Activated T-cell treated with anti-CD3 and anti-CD28 coated beads for 1 hour (primary cell): ENCODE measurements at places on chromosomes 5 and 9.

DNA sequence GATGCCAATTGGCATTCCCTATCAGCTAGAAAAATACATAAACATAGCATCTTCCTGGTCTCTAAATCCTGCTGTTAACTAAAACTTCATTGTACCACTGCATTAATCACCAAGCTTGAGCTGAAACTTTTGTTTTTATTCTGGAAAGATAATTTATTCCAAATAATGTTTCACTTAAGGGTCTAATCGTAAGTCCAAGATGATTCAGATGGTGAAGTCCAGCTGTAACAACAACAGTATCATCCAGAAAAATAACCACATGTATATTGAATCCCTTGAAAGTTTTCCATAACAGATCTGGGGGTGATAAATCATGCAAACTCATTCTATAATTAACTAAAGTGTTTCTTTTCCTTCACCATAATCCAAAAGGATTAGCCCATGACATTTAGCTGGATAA lies 23.9 kb downstream of the RORB start:
- DNase-seq, result no peak

GRCh38 chr5:6652025-6652424 lies 18.8 kb downstream of the SRD5A1 start:
- DNase-seq, result no peak

GRCh38 chr5:154311362-154311761 lies 120.8 kb downstream of the GALNT10 start:
- no peak for DNase-seq

- no peak for DNase-seq
Observed at GRCh38 chr5:147626464-147626863, 116.6 kb upstream of the DPYSL3 start.

DNA sequence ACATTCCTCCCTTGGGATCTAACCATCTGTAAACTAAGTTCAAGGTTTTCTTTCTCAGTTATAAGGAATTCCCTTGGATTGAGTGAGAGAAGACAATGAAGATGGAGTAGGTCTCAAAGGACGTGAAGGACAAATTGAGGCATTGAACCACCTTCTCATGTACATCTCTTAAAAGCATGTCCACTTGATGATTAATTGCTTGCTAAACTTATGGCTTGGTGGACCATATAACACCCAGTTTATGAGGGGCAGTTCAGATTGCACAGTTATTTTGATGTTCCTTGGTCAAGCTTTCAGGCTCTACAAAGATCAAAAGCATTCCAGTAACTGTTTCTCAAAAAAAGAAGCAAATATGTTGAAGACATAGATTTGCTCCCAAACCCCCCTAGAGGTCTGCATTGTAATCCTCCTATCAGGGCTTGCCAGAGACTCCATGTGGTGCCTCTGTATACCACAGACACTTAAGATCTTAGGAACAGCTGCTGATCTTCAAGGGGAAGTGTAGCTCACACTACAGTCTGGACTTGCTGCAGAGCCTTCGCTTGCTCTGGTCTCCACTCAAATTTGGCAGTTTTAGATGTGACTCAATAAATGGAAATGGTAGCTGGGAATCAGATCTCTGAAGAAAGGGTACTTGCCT lies 56.9 kb upstream of the ALDH1A1 start:
- DNase-seq, result no peak

DNA sequence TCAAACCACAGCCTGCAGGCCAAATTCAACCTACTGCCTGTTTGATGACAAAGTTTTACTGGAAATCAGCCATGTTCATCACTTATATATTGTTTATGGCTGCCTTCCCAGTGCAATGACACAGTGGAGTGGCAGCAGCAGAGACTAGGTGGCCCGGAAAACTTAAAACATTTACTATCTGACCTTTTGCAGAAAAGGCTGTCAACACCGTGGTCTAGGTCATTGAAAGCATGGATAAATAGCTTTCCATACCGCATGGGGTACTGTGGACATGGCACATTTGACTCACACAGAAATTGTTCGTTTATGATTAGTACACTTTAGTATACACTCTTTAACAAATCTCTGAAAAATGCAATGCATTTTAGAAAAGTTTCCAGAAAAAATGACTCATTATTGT lies 298.3 kb upstream of the EFNA5 start:
- no peak for DNase-seq

DNA sequence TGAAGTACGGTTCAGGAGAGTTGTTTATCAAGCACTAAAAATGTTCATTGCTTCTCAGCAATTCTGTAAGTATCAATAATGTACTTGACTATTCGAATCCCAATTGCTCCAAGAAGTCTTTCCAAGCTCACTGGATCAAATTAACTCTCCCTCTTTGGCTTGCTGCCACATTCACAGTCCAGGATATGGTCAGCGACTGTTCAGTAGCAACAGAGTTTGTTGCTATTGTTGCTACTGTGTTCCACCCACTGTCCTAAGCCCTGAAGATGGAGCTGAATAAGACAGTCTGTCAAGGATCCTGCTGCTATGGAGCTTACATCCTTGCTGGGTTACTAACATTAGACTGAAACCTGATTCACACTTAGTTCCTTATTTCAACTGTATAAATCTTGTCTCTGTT lies 110.8 kb downstream of the FGF10 start:
- DNase-seq, result no peak

GRCh38 chr9:132049323-132049882 lies 30.3 kb downstream of the MED27 start:
- DNase-seq, result no peak

- DNase-seq, result no peak
Observed at GRCh38 chr9:108640230-108640629, 215.6 kb downstream of the ACTL7B start.

DNA sequence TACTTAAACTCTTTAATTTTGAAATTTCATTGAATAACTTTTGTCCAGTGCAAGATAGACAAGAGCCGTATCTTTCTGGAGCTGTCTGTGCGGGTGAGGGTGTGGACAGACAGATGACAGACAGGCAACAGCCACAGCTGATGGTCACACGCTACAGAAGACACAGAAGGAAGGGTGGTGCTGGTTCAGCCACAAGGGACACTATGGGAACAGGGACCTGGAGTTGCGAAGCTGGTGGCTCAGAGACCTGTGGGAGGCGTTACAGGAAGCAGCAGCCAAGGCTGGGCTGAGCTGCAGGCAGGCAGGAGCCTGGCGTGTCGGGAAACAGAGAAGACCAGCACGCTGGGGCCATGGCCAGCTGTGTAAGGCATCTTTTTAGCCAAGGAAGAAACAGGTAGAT lies 104.4 kb downstream of the WNK2 start:
- no peak for DNase-seq

GRCh38 chr9:137042751-137043727 lies 2.9 kb downstream of the NPDC1 start:
- no peak for DNase-seq

GRCh38 chr5:54718656-54719055 lies 201.1 kb downstream of the SNX18 start:
- no peak for DNase-seq

GRCh38 chr5:9282211-9282610 lies 263.7 kb downstream of the SEMA5A start:
- no peak for DNase-seq

GRCh38 chr5:165630261-165630778 lies 2124.9 kb downstream of the MAT2B start:
- no peak for DNase-seq

- no peak for DNase-seq
Observed at GRCh38 chr5:153613144-153613543, 122.7 kb downstream of the GRIA1 start.

DNA sequence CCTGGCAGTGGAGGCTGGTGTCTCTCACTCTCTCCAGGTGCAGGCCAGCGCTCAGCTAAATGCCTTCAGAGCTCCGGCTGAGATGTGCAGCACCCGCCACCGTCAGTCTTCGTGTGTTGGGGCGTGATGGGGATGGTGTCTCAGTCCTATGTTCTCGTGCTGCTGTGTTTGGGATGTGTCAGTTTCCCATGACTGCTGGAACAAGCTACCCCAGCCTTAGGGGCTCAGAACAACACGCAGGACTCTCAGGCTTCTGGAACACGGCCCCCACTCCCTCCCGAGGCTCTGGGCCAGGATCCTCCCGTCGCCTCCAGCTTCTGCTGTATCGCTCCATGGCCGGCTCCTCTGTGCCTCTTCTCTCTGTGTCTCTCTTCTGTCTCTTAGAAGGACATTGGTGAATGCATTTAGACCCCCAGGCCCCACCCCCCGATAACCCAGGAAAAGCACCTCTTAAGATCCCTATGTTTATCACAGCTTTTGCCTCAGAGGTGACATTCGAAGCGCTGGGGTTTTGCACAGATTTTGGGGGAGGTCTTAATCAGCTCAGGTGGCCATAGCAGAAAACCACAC lies 9.6 kb upstream of the CEP72 start:
- no peak for DNase-seq

DNA sequence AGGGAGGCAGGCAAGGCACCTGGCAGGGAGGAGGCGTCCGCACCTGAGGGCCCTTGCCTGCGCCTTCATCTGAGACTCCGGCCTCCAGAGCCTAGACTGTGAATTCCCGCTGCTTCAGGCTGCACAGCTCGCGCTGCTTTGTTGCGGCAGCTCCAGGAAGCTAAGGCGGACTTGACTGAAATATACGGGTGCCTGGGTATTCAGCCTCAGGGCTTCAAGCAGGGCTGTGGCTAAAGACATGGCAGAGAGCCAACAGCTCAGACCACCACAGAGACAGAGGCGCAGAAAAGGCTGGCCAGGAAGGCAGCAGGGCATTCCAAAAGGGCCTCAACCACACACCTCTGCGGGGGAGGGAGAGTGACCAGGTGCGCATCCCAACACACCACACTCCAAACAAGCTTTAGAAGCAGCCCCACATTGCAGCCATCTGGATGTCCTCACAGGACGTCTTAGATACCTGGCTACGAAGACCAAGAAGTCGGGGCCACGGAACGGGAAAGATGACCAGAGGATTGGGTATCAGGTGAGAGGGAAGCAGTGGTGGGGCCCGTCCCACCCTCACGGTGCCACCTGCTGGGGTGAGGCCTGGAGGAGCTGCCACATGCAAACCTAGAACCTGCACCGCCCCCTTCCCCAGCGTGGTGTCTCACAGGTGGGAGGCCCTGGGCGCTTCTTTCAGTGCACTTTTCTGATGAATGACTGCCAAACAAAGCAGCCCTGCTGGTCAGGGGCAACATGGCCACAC lies 1.7 kb upstream of the DPH7 start:
- no peak for DNase-seq

DNA sequence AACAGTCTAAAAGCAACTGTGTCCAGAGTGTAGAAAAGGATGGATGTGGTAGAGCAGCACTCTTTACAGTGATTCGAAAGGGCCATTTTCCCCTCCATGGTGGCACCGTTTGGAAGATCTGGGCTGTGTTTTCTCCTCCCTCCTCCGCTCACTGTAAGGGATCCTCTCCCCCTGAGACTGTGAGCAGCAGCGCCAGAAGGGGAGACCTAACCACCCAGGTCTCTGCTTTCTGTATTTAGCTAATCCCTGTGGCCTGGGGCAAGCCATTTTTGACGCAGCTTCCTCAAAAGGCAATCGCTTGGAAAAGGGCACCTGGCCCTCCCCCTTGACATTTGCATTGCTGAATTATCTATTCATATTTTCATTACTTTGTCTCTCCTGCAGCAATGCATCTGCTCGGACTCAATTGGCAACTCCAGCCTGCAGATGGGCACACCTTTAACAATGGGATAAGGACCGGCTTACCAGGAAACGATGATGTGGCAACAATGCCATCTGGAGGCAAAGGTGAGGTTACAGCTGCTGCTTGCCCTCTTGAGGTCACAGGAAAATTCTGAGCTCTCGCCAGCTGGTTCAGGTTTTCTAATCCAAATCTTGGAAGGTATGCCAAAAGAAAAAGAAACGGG lies 244.3 kb upstream of the WWC1 start:
- DNase-seq, result no peak
